ENCODE measurements at places on chromosomes 1 and 21.

GRCh38 chr1:228283043-228283371, 75.2 kb downstream of the OBSCN start:
- no peak for DNase-seq

DNA sequence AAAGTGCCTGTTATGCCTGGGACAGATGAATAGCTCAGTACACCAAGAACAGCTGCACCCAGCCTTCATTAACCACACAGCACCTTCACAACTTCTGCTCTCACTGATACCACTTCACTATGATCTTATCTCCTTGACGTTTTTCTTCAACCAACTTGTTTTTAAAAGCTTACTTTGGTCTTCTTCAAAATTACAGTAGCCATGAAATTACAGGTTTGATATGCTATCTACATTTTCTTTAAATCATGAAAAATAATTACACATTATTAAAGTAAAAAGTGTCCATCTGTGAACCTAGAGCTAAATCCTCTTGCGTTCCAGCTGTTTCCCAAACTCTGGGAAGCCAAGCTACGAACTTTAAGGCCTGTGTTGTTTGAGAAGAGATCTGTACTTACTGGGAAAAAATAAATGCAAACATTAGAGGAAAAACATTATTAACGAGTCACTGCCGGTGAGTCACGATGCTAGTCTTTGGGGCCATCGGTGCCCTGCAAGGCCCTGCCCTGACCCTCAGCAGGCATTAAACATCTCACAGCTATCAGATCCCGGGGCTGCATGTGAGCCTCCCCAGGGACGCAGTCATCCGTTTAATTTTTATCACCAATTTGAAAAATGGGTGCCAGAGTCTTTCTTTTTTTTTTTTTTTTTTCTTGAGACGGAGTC, 56.3 kb upstream of the GPR153 start:
- no peak for DNase-seq

DNA sequence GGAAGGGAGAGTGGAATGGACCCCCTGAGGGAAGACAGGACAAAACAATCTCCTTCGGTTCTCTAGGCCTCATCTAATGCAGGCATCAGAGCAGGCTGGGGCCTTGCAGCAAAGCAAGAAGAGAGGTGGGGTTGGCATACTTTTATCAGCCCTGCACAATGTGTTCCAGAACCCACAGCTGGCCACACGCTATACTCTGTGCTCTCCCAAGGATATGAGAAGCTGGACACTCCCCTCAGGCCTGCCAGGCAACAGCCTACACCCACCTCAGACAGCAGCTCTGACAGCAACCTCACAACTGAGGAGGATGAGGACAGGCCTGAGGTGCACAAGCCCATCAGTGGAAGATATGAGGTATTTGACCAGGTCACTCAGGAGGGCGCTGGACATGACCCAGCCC, 27.3 kb downstream of the LY9 start:
- DNase-seq, result no peak

GRCh38 chr1:85952460-85952859, 204.1 kb downstream of the COL24A1 start:
- DNase-seq, result no peak

GRCh38 chr1:89863165-89863830, 42.5 kb downstream of the LRRC8D start:
- DNase-seq, result no peak

- no peak for DNase-seq
Measured at GRCh38 chr1:103254691-103255090, 146.4 kb upstream of the COL11A1 start.

GRCh38 chr1:97806996-97807520, 113.8 kb downstream of the DPYD start:
- DNase-seq, result no peak

GRCh38 chr1:26353210-26353859, 595 bp downstream of the CRYBG2 start:
- no peak for DNase-seq

DNA sequence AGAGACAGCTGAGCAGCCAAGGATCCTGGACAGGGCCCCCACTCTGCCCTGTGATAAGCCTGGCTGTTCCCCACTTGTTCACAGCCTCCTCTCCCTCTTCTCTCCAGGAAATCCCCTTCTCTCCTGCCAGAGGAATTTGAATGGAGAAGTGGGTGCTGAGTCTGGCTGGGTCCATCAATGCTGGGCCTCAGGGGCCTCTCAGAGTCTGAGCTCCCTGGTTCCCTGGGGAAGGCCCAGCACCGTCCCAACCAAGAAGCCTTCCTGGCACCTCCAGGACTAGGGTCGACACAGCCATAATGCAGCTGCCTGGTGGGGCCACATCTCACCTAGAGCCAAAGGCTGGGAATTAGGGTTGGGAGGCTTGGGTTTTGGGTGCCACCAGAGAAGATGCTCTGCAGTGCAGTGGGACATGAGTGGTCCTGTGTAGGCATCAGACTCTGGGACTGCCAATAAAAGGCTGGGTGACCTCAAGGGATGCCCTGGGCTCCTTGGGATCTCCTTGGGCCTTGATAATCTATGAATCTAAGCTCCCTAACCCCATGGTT, 2.5 kb downstream of the MYBPH start:
- DNase-seq, result no peak

- peak; percentile 15 for DNase-seq
Measured at GRCh38 chr1:31010086-31010989, 55.2 kb downstream of the PUM1 start.

DNA sequence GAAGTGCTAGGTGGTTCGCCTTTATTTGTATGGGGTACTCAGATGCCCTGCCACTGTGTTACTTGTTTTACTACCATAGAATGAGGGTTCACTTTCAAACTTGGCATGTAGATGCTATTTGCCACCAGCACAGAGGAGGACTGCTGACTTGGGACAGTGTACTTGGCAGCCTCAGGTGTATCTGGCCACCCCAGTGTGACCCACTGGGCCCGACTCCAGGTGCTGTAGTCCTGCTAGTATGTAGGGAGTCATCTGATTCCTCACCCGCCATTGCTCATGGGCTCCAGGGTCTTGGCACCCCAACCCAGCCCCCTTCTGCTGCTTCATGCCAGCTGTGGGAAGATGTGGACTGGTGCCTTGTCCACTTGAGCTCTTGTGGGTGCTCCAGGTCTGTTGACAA, 40.0 kb downstream of the ZNF678 start:
- DNase-seq, result no peak

DNA sequence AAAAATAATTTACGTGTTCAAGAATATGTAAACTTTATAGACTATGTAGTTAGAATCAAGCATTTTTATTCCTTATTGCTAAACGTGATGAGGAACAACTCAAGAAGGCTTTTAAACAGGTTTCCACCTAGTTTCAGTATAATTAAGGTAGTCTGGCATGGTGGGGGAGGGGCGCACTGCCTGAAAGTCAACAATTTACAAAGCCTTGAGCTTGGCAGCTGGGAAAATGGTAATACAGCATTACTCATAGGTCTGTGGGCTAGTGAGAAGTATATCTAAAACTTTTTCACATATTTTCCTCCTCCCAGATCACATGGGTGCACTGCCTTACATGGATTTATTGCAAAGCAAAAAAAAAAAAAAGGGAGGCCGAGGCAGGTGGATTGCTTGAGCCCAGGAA, 75.2 kb downstream of the EVI5 start:
- DNase-seq, result no peak

DNA sequence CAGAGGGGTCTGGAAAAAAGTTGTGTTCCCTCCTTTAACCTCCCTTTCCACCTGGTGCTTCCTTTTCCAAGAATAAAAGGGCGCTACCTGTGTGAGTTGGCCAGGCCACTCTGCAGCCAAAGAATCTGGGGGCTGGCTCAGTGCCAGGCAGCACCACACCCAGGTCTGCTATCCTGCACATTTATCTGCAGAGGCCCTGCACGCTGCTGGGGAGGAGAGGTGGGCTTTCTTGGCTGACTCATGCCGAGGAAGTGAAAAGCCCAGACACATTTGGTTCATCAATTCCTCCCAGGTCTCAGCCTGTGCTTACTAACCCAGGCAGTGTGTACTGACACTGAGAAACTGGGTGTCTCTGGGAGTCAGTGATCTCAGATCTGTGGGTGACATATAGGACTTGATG, 79.8 kb upstream of the F3 start:
- DNase-seq, result no peak

DNA sequence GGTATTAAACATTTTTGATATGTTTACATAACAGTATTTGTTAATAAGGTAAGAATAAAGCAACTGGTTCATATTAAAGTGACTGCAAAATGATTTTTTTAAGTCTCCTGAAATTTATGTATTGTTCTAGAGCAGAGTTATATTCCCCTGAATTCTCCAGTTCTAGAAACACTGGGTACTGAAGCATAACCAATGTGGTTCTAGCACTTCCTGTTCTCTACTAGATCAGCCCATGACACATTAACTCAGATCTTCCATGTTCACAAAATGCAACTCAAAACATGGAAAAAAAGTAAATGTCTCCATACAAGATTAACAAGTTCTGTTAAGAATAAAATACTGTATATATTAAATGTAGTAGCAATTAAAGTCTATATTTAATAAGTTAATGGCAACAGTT, 3.9 kb downstream of the NEGR1 start:
- DNase-seq, result no peak

- DNase-seq, result no peak
Measured at GRCh38 chr1:110064576-110065337, 5.7 kb downstream of the ALX3 start.

- DNase-seq, result no peak
Measured at GRCh38 chr21:21864321-21864840, 866.2 kb downstream of the NCAM2 start.
